ENCODE measurements at places on chromosomes 12 and 14.

DNA sequence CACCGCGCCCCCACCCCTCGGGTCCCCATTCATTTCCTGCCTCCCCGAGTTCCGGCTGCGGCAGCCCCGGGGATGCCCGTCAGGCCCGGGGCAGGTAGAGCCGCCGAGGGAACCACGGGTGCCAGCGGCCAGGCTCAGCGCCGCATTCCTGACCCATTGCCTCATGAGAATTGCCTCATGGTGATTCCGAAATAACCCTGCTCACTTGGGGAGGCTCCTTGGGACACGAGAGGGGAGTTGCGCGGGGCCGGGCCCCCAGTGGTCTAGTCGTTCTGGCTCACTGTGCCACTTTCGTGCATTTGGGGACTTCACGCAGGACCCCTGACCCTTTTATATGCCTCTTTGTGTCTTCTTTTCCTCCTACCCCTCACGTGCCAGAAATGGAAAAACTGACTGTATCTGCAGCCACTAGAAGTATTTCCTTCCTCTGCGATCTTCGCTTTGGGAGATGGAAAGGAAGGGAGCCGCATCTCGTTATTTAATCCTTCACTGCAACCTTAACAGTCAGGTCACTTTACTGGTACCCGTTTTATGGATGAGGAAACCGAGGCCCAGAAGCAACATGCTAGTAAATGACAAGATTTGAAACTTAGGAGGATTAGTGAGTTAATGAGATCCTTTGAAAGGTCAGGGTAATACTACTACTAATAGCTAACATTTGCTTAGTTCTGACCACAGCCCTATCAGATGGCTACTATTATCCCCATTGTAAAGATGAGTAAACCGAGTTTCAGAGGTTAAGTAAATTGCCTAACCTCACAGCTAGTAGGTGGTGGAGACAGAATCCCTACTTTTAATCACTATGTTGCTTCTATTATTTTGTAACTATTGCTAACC is 768 bp downstream of the PTPN11 start:
- DNase-seq, result peak; percentile 85

DNA sequence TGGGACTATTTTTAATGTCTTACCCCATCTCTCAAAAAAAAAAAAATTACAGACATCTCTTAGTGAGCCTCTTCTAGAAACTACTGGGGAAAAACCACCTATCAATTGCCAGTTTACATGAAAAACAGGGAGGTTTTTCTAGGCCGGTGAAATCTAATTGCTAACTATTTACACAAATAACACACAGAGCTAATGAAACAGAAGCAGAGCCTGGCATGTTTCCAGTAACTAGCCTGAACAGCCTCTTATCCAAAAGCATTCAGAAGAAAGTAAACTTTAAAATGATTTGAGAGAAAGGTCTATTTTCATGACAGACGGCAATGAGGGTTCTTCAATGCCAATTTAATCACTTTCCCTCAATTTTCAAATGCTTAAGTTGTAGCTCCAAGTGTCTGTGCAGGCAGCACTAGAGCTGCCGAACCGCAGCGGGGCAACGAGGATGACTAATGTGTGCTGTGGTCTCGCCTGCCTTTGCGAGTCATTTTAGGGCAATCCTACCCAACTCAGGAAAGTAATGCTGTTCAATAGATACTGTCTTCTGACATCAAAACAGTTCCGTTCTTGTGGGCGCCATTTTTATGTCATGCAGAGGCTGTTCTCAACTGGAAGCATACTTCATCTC is 84.6 kb downstream of the SETD3 start:
- peak; percentile 39 for DNase-seq

DNA sequence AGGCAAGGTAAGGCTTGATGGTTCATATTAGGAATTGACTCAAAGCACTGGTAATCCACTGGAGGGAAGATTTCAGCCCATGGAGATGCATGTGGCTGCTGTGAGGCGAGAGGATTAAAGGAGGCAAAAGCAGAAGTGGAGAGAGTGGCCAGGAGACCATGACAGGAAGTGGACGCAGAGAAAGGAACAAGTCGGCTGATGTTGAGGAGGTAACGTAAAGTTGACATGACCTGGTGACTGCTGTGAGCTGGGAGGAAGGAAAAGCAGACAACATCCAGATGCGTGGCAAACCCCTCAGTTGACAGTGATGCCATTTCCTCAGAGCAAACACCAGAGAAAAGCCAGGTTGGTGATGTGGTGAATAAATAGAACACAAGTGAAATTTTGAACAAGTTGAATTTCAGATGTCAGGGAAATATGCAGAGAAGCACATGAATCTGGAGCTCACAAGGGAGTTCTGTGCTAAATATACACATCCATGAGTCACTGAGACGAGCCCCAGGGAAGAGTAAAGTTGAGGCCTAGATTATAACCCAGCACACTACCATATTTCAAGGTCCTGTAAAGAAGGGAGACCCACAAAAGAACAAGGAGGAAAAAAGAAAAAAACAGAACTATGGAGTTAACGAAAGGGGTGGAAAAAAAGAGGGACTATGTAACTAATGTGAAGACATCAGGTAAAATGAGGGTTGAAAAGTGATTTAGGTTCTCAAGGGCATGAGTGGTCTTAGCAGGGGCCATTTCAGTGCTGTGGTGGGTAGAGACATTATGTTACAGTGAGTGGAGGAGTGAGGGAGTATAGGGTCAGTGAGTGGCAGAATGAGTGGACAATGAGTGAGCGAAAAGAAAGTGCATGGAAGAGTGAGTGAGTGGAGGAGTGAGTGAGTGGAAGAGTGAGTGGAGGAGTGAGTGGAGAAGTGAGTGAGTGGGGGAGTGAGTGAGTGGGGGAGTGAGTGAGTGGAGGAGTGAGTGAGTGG is 61.6 kb upstream of the GZMB start:
- no peak for DNase-seq

DNA sequence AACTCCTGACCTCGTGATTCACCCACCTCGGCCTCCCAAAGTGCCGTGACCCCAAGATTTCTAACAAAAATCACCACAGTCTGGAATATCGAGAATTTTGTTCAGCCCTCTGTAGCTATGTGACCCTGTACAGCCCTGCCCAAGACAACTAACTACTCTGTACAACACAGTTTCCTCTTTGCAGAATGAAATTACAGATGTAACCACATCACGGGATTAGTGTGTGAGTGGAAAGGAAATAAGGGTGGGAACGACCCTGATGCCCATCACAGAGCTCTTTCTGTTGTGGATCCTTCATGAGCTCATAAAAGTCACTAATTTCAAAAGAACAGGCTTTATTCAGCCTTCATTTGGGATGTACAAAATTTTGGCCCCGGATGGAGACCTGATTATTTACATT is 50.5 kb upstream of the KRR1 start:
- no peak for DNase-seq

- DNase-seq, result no peak
These were observed 5.8 kb downstream of the KMT5A start for GRCh38 chr12:123389560-123390351.

DNA sequence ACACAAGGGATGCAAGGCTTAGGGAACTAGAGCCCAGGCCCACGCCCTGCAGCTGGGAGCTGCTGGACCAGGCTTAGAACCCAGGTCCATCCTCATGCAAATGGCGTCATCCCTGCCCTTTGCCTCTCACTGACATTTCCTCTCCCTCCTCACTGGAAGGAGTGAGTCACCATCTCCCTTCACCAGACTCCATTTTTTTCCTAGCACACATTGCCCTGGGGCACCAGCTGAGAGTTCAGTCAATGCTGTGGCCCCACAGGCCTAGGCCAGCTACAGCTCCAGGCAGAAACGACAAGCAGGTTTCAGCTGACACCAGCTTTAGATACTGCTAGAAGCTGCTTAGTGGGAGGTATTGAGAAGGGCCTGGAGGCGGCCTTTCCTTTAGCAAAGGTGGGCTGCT is 98.9 kb downstream of the RIMBP2 start:
- no peak for DNase-seq

DNA sequence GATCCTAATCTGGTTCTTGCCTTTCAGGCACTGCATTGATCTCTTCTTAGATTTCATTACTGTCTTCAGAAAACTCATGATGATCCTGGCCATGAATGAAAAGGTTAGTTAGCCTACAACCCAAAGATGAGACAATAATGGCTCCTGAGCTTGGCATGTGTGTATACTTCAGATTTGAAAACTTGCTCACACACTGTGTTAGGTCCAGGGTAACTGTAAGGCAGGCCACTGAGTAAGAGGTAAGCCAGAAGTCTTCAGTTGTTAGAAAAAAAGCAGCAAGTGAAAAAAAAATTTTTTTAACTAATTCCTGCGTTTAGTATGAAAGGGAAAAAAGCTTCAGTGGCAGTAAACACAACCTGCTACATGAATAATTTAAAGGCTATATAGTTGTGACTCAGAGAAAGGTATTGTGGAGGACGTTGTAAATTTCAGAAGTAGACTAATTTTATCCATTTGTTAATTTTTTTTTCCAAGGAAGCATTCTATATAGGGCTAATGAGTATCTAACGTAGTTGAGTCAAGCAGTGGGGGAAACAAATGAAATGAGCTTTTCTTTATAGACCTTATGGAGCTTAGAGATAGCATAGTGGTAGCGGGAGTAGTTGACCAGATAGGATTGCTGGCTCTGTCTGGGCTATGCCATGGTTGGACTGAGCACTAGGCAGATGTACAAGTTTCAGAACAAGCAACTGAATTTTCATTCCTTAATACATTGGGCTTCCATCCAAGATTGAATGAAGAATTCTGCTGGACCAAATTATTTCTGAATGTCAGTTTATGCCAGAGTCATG is 20.5 kb downstream of the TMBIM6 start:
- no peak for DNase-seq

DNA sequence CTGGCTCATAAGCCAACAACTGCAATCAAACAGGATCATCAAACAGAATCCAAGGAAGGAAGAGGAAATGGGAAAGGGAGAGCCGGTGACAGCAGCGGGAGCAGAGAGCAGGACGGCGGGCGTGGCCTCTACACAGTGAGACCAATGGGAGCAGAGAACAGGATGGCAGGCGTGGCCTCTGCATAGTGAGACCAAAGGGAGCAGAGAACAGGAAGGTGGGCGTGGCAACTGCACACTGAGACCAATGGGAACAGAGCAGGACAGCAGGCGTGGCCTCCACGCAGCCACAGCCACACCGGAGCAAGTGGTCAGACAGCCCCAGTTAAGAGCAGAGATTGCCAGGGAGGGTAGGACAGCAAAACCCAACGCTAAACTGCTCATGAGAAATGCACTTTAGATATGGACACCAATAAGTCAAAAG is 16.4 kb downstream of the LRCOL1 start:
- DNase-seq, result peak; percentile 49

DNA sequence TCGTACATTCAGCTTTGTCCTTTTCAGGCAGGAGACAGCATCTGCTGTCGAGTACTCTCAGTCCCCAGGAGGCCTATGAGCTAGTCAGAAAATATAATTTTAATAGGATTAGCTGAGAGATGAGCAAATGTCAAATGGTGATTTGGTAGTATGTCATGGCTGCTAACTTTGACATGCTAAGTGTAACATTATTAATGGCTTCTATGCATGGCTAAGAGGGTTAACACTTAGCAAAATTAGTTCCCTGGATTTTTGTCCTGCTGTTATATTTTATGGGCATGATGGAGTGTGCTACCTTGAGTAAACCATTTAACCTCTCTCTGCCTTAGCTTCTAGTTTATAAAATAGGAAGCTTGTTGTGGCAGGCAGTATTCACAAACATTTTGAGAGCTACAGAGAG is 2.9 kb upstream of the PCNX1 start:
- no peak for DNase-seq

- no peak for DNase-seq
These were observed 84.6 kb upstream of the NAV3 start for GRCh38 chr12:77746096-77746495.

DNA sequence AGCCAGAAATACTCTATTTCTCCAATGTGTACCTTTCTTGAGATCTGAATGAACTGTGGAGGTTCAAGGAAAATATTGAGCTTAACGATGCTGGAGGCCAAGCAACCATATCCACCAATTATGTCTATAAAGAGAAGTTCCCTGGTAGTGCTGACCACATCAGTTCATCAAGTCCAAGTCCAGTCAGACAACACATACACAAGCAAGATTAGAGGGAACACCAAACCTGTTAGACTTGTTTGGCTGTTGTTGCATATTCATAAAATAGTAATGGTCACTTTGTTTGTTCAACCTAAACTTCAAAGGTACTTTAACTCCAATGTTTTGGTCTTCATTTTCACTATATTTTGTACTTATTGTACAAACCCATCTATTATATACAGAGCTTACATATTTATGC is 81.6 kb downstream of the LMO3 start:
- no peak for DNase-seq

- no peak for DNase-seq
These were observed 9.9 kb downstream of the MAP3K12 start for GRCh38 chr12:53489242-53489864.

DNA sequence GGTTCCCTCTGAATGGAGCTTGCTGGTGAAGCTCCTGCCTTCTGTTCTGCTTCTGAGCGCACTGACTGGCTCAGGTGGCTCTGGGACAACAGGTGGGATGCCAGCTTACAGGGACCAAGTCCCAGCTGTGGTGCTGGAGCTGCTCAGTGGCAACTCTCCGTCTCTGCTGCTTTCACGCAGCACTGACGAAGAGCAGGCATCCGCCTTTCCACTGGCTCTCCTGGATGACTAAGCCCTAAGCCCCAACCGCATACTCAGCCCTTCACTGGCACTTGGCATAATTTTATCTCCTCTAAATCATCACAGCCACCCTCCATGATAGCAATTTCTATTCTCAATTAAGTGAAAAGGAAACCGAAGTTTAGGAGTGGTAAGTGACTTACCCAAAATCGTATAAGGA is 3.7 kb upstream of the RTL1 start:
- no peak for DNase-seq

- DNase-seq, result no peak
These were observed 16.9 kb downstream of the ASPG start for GRCh38 chr14:104102282-104102914.

GRCh38 chr14:88312257-88312656 is 10.8 kb downstream of the KCNK10 start:
- DNase-seq, result no peak

DNA sequence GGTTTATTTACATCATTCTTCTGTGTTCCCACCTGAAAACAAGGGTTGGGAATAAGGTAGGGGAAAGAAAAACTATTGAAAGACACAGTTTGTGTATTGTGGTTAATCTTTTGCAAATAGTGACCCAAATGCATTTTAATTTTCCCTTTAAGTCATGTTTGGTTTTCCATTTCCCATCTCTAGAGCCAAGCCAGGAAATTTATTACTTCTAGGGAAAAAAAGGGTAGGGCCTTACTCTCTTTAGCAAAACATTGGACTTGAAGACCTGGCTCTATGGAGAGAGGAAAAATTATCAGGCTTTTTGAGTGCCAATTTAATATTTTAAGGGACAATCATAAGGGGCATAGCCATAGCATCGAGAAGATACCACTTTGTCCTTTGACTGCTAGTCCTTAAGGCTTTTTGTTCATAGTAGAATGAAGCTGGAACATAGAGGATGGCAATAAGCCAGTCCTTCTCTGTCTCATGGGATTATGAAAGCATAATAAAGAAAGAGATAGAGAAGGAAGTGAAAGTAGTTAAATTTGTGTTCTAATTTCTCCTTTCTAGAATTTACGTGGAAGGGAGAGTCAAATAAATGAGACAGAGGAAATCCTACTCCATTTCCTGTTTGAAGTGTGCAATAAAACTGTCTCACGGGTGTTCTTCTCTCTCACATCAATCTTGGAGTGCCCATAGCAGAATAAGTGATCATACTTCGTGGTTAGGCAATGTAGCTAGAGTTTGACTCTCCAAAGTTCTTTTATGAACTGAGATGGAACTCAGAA is 50.9 kb upstream of the PPFIA2 start:
- DNase-seq, result peak; percentile 30

All from HCEC 1CT (cell line).